ENCODE measurements at places on chromosomes 13 and 19.

GRCh38 chr13:114107686-114108081 is 24.7 kb downstream of the RASA3 start:
- DNase-seq: no peak

GRCh38 chr13:100828226-100828625 is 153.6 kb upstream of the TMTC4 start:
- DNase-seq: no peak

- DNase-seq: no peak
Measured at GRCh38 chr19:10285393-10285792, 1.4 kb upstream of the ICAM4 start.

DNA sequence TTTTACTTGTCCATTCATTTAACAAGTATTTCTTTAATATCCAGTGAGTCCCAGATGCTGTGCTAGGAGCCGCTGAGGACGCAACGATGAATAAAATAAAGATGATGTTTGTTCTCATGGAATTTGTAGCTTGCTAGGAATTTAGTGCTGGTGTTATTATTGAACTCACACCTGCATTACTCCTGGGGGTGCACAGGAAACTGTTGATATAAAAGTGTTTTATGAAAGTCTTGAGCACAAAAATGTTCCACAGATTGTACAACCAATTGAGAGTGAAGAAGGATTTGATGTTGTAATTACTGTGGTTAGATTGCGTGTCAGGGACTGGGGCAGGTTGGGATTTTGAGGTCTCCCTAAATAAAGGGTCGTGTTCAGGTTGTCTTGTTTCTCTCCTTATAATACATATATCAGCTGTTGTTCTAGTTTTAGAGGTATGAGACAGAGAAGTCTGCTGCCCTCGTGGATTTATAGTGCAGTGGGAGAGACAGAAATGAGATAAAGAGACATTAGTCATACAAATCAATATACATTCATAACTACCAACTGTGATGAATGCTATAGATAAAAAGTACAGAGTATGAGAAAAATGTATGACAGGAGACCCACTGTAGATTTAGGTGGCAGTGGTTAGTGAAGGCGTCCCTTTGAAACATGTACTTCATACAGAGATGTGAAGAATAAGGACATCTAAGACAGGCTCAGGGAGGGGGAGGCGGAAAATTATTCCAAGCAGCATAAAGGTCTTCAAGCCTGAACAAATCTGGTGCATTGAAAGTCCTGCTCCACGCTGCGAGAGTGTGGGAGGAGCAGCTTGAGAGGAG is 11.3 kb downstream of the CACNG6 start:
- no peak for DNase-seq

All from NCI-H2107 (cell line).